Nephron progenitor cell (in vitro differentiated cells): ENCODE measurements at places on chromosomes 2 and 18.

DNA sequence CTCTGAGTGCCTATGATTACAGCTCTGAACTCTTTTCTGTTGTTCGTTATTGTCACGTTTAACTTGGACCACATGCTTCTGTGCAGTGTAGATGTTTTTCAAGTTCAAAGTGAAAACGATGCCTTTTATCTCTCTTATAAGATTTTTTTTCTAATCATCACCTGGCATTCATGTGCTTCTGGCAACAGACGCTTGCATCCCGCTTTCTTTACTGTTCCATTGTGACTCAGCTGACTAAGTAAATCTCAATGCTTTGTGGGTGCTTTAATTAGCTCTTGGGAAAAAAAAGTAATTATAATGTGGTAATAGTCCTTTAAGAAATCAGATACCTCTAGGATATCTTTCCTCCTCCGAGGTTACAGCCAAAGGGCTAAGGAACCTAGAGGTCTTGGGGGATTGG is 31.2 kb upstream of the RMP24 start:
- no peak for DNase-seq

GRCh38 chr2:30645081-30645744 is 162.0 kb downstream of the CAPN13 start:
- DNase-seq: no peak

GRCh38 chr2:239308661-239309397 is 92.0 kb downstream of the HDAC4 start:
- no peak for DNase-seq

DNA sequence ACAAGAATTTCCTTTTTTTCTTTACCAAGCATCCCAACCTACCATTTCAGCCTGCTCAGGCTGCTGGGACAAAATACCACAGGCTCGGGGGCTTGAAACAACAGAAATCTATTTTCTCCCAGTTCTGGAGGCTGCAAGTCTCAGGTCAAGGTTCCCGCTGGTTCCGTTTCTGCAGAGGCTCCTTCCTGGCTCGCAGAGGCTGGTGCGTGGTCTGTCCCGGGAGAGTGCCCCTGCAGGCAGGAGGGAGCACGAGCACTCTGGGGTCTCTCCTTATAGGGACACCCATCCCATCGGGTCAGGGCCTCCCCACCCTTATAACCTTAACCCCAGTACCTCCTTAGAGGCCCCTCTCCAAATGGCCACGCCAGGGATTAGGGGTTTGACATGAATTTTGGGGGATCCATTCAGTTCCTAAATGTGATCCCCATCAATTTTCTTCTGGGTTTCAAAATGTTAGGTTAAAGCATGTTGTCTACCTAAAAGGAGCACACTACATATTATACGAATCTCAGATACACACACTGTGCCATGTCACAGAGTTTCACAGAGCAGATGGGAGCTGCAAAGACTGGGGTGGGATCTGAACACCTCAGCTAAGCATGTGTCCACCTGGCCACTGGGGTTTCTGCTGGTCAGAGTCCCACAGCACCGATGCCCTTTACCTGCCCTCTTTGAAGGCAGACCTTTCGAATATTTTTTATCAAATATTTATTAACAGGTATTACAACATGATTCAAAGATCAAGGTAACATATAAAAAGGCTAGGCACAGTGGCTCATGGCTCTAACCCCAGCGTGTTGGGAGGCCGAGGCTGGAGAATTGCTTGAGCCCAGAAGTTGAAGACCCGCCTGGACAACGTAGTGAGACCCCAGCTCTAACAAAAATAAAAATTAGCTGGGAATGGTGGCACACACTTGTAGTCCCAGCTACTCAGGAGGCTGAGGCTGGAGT is 17.6 kb upstream of the ADI1 start:
- DNase-seq: peak; percentile 39

DNA sequence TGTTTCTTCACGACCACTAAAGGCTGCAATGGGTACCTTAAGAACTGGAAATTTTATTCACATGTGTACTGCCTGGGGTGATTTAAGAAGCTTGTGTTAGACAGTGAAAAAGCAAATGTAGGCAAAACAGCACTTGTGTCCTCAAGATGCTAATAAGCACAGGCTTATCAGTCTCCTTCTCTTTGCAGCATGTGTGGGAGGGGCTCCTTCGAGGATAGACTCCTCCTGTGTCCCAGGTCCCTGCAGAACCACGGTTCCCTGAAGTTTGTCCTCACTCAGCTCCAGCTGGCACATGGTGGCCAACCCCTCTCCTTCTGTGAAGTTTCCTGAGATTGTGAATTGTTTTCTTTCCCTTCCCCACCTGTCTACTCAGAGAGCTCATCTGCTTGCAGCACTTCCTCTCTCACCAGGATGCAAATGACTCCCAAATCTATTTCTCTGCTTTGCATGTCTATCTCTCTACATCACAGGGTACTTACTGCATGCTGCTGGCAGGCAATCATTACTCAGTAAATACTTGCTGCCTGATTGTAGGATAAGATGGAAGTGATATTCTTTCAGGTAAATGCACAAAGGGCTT is 589.6 kb upstream of the KLHL29 start:
- DNase-seq: no peak

DNA sequence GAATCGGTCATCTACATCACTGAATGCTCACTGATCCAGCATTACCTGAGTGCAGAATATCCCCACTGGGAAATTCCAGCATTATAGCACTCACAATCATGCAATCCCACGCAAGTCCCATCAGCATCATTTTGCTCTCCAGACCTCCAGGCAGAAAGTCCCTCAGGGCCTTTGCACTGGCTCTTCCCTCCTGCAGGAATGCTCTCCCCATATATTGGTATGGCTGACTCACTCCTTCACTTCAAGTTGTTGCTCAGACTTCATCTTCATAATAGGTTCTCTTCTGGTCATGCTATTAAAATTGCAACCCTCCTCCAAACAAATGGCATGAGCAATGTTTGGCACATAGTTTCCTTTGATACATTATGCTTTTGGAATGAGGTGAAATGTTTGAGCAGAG is 64.7 kb upstream of the CELF4 start:
- DNase-seq: no peak

DNA sequence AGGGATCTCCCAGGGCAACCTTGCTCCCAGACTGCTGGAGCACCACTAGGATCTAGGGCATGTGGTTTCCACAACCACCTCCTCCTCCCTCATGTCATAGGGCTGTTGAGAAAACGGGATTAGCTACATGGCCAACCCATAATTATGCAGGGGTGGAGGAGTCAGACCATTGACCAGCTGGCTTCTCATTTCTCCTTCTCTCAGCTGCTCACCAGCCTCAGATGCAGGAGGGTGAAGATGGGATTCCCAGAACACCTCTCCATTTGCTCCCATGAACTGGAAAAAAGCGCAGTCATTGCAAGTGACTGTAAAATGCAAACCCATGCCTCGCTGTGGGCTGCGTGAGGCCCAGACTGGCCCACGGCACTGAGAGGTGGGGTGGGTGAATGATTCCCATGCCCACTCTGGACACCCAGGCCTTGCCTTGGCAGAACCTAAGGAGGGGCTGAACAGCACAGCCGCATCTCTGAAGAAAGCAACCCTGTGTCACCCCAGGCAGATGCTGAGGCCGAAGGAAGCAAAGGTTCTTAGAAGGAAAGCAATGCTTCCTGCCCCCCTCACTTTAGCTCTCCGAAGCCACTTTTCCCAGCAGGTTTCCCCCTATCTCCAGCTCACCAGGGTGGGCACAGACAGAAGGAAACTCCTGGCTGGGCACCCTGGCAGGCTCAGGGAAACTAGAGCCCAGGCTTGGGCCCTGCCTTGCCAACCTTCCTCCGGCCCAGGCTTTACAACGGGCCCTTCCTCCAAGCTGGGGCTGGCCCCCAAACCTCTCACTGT is 69.6 kb upstream of the RTN4 start:
- no peak for DNase-seq

GRCh38 chr2:6211236-6211635 is 519.1 kb downstream of the SOX11 start:
- no peak for DNase-seq

- DNase-seq: peak; percentile 25
Measured at GRCh38 chr18:8525692-8526091, 83.5 kb upstream of the RAB12 start.

GRCh38 chr2:200399046-200399445 is 92.6 kb downstream of the SPATS2L start:
- no peak for DNase-seq

- no peak for DNase-seq
Measured at GRCh38 chr2:133413863-133414262, 154.4 kb downstream of the NCKAP5 start.

DNA sequence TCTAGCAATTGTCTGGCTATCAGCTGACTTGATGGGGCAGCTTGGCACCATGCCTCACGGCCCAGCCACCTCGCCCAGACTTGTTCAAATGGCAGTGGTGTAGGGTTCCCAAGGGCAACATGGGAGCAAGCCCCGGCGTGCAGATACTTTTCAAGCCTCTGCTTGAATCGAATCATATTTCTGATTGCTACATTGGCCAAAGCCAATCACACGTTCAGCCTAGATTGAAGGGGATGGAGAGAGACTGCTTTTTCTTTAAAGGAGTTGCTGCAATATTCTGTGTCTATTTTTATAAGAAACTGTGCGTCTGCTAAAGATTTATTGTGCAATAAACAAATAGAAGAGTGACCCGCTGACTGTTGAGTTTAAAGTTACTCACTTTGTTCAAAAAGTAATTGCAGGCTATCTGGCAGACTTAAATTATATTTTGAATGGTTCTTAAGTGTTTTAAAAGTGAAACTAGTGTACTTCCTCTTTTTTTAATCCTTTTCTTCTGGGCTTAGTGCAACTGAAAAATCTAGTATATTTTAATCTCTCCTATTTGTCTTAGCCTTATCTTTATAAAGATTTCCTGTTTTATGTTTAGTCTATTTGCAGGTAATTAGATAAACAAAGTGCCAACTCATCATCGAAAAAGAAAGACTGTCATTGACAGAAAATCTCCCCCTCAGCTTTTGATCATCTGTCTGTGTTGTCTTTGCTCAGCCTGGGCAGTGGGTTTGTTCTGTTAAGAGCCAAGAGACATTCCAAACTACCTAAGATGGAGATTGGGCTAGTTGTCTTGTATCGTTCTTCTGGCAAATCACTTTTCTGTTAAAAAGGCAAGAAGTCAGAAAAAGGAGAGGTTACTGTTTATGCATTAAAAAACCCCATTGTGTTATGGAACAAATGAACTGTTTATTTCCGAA is 156.1 kb downstream of the TPGS2 start:
- DNase-seq: no peak

DNA sequence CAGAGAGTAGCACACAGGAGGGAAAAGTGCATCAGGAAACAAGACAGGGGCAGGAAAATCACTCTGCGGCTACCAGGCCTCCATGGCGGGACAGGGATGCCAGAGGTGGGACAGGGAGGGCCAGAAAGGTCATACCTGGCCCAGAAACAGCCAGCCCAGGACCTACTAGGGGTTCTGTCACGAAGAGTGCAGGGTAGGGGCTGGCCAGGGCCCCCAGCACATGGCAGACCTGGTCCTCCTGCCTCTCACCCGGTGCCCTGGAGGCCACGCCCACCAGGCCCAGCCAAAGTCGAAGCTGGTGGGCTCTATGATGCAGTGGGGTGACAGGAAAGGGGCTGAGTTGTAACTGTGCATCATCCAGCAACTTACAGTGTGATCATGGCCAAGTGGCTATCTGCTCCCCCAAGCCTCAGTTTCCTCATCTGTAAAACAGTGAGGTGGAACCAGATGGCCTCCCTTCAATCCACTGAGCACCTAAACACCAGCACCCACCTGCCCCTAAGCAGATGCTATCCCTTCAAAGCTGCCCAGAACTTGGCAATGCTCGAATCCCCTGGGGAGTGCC is 10.6 kb downstream of the CYP26B1 start:
- DNase-seq: no peak

DNA sequence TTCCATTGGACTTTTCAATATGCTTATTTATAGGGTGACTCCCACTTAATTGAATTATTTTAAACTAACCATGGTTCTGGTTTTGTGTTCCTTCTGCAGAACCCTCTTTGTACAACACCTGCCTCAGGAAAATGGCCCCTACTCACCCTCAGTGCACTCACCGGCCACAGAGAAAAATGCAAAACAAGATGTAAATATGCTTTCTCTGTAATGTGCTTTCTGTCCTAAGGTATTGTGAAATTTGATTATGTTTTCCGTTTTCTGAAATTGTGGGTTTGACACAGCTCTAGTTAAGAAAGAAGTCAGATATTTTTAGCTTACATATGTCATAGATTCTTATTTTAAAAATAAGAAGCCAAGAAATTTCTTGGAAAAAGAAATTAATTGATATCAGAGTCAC is 357.7 kb upstream of the SMIM21 start:
- DNase-seq: no peak

- no peak for DNase-seq
Measured at GRCh38 chr2:20504174-20504573, 57.3 kb downstream of the RHOB start.

- DNase-seq: peak; percentile 89
Measured at GRCh38 chr2:199471443-199472057, 13.8 kb upstream of the SATB2 start.

DNA sequence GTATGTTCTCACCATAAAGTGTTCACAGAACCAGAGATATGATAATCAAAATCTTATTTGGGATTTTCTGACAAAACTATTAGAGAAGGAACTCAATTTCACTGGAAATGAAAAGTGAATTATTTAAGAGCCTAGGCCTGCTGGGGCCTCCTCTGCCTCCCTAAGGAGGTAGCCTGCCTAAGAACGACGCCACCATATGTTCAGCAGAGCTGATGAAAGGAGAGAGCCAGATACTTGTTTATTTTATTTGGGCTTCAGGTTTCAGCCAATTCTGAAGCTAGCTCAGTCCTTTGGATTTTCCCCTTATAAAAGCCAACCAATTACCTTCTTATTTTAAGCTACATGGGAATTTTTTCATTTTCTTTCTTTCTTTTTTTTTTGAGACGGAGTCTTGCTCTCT is 433.1 kb upstream of the MAP2 start:
- no peak for DNase-seq

DNA sequence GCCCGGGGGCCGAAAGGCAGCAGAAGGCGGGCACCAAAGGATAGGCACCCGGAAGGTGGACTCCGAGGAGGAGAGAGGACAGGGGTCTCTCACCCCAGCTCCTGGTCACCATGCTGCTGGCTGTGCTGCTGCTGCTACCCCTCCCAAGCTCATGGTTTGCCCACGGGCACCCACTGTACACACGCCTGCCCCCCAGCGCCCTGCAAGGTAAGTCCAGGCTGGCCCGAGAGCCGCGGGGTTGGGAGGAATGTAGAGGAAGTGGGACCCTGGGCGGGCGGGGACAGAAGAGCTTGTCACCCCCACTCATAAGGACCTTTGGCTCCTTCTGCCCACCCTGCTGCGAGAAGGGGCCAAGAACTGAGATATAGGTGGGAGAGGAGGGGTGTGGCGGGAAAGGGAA is 301 bp downstream of the PRSS56 start:
- no peak for DNase-seq
